ENCODE measurements at places on chromosomes 11 and 22. TPM values are rescaled to one million over a fixed set of nuclear protein-coding genes. Genes with fewer than 3 reads are reported as not detected.

The CD3G gene
- 192 TPM for total RNA-seq

The SCO2 gene
- total RNA-seq = 2.5 TPM

- DNase-seq = no peak
These were observed 50.7 kb downstream of the TP53I11 start for GRCh38 chr11:44899959-44900358.

DNA sequence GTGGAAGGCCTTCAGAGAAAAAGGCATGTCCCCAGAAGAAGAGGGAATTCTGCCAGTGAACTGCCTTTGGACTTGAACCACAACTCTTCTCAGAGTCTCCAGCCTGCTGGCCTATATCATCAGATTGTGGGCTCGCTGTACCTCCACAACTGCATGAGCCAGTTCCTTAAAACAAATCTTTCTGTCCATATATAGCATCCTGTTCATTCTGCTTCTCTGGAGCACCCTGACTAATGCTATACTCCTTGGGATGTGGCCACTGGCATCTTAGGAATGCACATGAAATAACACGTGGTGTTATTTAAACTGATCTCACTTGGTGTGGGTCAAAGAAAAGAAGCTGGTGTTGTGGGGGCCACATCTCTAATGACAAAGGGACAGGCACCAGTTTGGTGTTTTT, 58.3 kb upstream of the VSTM5 start:
- no peak for DNase-seq

GRCh38 chr11:9028581-9028980, 24.8 kb upstream of the NRIP3 start:
- no peak for DNase-seq

- no peak for DNase-seq
These were observed 505.7 kb upstream of the LUZP2 start for GRCh38 chr11:23991165-23991539.

GRCh38 chr11:18171377-18172000, 1.1 kb upstream of the MRGPRX4 start:
- DNase-seq = no peak

DNA sequence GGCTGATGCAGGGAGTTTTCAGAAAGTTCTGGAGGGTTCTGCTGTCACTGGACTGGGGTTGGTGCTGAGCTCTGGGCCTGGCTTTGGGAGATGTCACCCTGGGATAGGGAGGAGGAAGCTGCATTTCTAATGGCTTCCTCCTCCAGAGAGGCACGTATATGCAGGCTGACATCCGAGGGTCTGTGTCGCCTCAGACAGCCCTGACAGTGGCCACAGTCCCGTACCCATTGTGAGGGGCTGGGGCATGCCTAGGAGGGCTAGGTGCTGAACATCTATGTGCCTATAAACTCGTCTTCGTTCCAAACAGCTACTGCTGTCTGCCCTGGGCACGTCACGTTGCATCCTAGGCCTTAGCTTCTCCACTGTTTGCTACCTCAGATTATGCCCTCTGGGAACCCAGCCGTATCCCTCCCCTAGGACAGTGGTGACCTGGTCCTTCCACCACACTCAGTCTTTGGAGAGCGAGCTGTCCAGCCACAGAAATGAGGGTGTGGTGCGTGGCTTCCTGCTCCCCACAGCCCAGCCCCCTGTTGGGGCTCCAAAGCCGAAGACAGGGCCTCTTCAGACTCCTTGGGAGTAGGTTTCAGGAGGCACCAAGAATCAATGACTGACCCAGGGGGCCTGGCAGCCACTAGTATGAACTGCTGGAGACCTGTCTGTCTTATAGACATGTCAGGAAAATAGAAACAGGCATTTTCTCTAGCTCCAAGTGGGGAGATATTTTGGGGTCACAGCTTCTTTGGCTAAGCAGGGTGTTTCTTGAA, 26.4 kb downstream of the ADAMTS15 start:
- no peak for DNase-seq

GRCh38 chr22:19862619-19863246, 8.1 kb upstream of the GNB1L start:
- DNase-seq = no peak

DNA sequence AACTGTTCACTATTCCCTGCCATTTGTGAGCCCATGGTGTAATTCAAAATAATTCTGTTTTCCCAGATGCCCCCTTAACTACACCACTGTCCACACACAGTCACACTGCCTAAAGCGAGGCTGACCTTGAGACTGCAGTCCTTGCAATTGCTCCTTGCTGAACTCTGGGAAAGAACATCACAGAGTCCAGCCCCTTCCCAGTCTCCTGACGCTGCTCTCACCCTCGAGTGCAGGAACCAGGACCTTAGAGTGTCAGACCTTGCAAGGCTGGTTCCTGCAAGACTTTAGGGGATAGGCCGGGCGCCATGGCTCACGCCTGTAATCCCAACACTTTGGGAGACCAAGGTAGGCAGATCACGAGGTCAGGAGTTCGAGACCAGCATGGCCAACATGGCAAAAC, 33.6 kb downstream of the AHNAK start:
- no peak for DNase-seq

- DNase-seq = no peak
These were observed 515.4 kb downstream of the RAB38 start for GRCh38 chr11:87659807-87660206.

GRCh38 chr11:119338965-119339588, 1.6 kb downstream of the C1QTNF5 start:
- no peak for DNase-seq
